Activated naive CD4-positive, alpha-beta T cell treated with anti-CD3 and anti-CD28 coated beads, Interleukin-2, amount 10 ng/mL, durations not matched to agents 5 hours and 36 hours (primary cell): ENCODE measurements at places on chromosomes 3 and 15. TPM values are rescaled to one million over a fixed set of nuclear protein-coding genes. Genes with fewer than 3 reads are reported as not detected.

The CTXN2 gene
- not detected for total RNA-seq

The TMEM212 gene
- total RNA-seq, result not detected

The PRICKLE2 gene
- not detected for total RNA-seq

The GPR87 gene
- not detected for total RNA-seq

The RGMA gene
- 0.58 TPM for total RNA-seq

The GREM1 gene
- not detected for total RNA-seq

The KNL1 gene
- 44.1 TPM for total RNA-seq

The PLCB2 gene
- 182 TPM for total RNA-seq

The CCNB2 gene
- total RNA-seq, result 67.3 TPM
